Type B pancreatic cell (in vitro differentiated cells): ENCODE measurements at places on chromosomes 1 and 21.

- no peak for DNase-seq
Observed at GRCh38 chr1:48878191-48878940, 101.7 kb upstream of the BEND5 start.

DNA sequence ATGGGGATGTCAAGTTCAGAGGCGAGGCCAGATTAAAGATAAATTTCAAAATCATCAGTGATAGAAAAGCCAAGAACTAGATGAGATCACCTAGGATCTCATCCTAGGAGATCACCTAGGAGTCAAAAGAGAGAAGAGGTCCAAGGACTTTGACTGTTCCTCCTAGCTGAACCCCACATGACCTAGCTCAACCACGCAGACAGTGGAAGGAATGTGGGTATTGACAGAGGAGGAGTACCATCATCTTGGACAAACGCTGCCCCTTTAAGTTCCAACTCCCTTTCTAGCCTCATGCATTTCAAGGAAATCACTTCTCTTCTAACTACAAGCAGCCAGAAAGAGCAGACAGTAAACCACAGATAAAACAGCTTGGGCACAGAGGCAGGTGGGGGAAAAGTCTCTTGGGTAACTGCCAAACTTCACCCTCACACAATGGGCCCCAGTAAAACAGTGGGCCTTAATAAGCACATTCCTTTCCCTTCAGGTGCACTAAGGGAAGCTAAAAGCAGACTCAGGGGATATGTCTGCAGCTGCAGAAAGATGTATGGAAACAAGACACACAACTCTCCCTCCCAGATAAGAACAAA, 12.5 kb upstream of the FAM76A start:
- no peak for DNase-seq

- no peak for DNase-seq
Observed at GRCh38 chr1:235404190-235404589, 37.0 kb downstream of the TBCE start.

DNA sequence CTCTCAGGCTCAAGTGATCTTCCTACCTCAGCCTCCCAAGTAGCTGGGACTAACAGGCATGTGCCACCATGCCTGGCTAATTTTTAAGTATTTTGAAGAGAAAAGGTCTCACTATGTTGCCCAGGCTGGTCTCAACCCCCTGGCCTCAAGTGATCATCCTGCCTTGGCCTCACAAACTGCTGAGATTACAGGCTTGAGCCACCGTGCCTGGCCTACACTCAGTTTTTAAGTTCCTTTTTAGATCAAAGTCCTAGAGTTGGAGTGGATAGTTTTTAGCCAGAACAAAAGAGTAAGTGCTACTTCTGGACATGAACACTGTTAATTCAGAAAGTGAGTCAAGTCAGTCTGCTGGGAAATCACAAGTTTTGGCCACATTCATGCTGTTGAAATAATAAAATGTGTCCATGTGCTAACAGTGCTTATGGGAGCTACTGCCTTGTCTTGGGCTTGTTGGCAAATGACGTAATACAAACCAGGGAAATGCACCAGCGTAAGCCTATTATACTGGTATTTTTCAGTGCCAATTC, 84.2 kb downstream of the NDUFS5 start:
- DNase-seq = no peak

DNA sequence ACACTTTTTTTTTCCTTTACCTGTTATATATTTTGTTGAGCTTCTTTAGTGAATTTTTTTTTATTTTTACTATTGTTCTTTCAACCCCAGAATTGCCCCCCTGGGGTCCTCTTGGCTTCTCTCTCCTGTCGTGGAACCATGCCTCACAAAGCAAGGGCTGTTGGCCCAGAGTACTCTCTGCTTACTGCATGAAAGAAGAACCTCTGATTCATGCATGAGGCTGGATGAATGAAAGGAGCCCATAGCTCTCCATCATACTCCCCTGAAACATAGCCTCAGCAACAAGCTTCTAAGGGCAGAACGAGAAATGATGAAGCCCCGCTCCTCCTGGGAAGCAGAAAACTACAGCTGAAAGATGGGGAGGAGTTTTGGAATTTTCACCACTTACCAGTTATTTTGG, 1441.0 kb downstream of the BRINP3 start:
- no peak for DNase-seq

DNA sequence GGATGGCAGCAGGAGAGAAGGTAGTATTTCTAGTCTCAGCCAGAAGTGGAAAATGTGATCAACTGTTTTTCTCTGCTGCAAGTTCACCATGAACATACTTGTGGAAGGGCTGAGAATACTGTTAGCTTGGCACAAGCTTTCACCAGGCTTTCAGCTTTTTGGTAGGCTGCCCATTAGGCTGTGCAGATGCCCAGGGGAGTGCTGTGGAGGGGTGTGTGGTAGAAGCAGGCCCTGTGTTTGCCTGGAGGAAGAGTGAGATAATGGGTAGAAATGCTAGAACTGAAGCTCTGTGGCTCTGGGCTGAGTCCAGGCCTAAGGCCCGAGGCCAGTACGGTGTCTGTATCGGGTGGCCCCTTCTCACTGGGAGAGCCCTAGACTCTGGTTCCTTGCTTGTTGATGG, 9.8 kb downstream of the DNAJC6 start:
- DNase-seq = no peak

DNA sequence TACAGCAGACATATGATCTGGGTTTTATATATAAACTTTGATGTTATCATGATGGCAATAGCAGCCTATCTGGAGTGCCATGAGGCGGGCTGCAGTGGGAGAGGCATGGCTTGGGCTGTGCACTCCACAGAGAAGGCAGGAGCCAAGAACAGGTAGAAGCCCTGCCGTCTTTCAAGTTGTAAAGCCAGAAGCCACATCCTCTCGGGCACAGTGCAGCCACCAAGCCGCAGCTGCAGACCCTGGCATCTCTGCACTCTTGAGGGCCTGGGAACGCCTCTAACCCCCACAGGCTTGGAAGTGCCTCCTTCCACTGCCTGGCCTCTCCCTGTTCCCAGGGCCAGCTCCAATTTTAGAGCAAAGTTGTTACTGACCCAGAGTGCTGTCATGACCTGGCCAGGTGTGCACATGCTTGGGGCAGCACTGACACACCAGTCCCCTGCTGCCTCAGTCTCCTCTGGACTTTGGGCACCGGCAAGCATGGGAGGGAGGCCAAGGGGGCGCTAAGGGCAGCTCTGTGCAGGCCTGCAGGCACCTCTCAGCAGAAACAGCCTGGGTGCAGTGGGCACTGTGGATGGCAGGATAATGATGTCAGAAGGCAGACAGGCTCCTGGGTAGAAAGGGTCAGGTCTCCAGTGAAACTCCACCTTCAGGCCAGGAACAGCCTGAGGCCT, 1619.8 kb upstream of the PRMT6 start:
- no peak for DNase-seq

DNA sequence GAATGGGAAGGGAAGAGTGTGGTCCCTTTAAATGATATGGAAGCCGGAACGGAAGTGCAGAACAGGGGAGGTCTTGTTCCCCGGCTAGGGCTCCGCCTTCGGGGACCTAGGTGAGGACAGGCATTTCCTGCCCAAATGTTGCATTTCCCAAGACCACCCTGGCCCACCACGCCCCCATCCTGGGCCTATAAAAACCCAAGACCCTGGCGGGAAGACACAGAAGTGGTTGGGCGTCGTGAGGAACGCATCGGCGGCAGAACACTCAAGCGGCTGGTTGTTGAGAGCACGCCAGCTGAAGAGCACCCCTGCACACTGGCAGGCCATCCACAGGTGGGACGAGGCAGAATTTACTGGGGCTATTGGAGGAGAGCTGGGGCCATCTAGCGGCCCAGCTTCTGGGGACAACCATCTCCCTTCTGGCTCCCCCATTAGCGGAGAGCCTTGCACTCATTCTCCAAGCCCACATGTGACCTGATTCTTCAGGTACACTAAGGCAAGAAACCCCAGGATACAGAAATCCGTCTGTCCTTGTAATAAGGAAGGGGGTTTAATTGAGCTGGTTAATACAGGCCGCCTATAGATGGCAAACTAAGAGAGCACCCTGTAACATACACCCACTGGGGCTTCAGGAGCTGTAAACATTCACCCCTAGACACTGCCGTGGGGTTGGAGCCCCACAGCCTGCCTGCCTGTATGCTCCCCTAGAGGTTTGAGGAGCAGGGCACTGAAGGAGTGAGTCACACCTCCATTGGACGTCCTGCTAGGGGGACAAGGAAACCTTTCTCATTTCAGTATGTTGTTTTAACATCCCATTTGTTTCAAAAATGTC, 1327.9 kb downstream of the BRINP3 start:
- no peak for DNase-seq

DNA sequence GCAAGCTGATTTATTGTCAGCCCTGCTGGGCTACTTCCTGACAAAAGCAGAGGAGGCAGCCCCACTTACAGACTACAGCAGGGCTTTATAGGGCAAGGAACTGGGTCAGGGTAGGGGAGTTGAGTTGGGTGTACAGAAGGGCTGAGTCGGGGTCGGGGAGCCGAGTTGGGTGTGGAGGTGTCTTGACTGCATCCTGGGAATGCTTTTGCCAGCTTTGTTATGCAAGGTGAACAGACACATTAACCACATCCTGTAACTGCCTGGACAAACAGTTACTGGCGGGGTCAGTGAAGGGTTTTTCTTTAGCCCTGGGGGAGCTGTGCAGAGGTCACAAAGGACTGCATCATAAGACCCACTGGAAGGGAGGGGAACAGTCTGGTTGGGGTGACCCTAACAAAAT, 39.1 kb upstream of the GBP5 start:
- no peak for DNase-seq

DNA sequence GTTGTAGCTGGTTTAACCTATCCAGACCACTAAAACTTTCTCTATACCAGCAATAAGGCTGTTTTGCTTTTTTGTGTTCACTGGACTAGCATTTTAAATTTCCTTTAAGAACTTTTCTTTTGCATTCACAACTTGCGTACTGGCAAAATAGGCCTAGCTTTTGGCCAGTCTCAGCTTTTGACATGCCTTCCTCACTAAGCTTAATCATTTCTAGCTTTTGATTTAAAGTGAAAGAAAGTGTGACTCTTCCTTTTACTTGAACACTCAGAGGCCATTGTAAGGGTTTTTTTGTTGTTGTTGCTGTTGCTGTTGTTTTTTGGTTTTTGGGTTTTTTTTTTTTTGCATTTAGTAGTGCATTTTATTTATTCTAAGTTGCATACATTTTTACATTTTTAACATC, 15.2 kb downstream of the RPAP2 start:
- no peak for DNase-seq

- no peak for DNase-seq
Observed at GRCh38 chr1:25772692-25773245, 27.2 kb upstream of the SELENON start.

- no peak for DNase-seq
Observed at GRCh38 chr1:245099401-245099800, 55.4 kb upstream of the KIF26B start.

DNA sequence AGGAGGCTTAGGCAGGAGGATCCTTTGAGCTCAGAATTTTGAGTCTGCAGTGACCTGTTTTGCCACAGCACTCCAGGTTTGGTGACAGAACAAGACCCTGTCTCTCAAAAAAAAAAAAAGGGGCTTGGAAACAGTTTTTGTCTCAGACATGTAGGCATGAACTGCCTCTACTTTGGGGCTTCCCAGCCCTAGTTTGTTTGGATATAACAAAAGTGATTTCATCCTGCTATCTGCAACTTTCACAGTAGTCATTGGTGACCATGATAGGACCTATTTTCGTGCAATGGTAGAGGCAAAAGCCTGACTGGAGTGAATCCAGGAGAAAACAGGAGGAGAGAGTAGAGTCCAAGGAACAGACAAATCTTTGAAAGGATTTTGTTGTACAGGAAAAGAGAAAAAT, 20.3 kb upstream of the EVI5 start:
- no peak for DNase-seq

DNA sequence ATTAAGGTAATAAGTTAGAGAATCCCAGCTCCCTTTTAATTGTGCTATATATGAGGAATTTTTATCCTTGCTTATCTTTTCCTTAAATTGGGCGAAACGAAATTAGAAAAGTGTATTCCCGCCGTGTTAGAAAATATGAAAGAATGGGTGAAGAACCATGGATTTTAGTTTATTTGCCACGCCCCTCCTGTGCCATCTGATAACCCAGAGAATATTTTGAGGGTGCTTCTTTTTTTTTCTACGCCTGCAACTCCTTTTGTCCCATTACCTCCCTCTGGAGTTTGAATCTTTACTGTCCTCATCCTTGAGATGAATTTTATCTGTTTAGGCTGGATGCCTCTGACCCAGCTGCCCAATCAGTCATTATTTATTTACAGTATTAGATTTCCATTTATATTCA, 1.6 kb downstream of the TLCD4 start:
- no peak for DNase-seq

DNA sequence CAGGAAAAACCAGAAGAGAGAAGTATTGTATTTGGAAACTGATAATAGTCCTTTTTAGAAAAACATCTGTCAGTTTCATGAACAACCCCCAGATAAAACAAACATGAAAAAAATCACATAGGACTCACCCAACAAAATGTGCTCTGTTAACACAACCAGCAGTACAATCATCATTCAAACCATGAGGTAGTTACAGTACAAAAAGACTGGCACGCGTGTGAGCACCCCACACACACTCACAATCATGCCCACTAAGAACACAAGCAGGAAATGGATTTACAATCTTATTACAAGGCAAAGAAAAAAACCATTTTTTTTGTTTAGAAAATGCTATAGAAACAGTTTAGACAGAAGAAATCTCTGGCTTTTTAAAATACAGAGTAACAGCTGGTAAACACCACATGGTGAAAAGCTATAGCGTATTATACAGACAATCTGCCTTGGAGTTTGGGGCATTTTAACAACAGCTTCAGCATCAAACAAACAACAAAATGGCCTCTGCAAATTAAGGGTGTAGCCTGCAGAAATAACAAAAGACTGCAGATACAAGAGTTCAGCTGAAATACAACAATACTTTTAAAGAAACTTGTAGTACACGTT, 180.0 kb downstream of the CDC7 start:
- no peak for DNase-seq

DNA sequence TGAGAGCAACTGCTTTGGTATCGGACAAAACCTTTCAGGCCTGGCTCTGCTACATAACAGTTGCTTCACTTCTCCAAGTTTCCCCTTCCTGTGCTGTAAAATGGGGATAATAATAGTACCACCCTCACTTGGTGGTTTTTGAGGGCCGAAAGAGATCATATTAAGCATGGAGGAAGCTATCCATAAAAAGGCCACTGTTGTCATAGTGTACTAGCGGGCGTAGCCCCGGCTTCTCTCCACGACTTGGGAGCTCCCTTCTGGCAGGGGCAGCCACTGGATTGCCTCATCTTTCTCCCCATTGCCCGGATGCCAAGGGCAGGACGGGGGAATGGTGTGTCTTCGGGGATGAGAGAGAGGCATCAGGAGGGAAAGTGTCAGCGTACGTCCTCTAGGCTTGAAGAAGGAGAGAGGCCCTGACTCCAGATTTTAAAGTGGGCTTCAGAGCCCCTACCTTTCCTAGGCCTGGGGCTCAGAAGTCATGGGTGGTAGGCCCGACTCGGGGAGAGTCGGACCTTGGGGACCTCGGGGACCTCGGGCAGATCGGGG, 548 bp upstream of the MFSD2A start:
- no peak for DNase-seq

GRCh38 chr1:7831458-7831857, 21.4 kb downstream of the UTS2 start:
- no peak for DNase-seq

- no peak for DNase-seq
Observed at GRCh38 chr1:36963006-36963405, 71.3 kb downstream of the GRIK3 start.
